Glomerular endothelial cell (primary cell): ENCODE measurements at places on chromosomes 12 and 14. TPM values are rescaled to one million over a fixed set of nuclear protein-coding genes. Genes with fewer than 3 reads are reported as not detected.

DNA sequence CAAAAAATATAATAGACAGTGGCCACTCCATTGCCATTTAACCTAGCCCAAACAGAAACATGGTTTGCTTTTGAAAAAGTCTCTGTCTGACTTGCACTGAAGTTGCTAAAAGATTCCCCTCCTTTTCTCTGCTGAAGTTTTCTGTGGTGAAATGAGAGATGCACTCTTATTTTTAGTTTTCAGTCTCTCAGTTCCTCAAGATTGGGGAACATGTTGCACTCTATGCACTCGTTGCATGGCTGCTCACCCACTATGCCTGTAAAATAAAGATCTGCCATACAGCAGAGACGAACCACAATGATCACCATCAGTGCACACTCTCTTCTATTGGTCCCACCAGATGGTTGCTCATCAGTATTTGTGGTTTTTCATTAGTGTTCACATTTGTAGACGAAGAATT, 13.1 kb upstream of the DAAM1 start:
- DNase-seq = no peak

DNA sequence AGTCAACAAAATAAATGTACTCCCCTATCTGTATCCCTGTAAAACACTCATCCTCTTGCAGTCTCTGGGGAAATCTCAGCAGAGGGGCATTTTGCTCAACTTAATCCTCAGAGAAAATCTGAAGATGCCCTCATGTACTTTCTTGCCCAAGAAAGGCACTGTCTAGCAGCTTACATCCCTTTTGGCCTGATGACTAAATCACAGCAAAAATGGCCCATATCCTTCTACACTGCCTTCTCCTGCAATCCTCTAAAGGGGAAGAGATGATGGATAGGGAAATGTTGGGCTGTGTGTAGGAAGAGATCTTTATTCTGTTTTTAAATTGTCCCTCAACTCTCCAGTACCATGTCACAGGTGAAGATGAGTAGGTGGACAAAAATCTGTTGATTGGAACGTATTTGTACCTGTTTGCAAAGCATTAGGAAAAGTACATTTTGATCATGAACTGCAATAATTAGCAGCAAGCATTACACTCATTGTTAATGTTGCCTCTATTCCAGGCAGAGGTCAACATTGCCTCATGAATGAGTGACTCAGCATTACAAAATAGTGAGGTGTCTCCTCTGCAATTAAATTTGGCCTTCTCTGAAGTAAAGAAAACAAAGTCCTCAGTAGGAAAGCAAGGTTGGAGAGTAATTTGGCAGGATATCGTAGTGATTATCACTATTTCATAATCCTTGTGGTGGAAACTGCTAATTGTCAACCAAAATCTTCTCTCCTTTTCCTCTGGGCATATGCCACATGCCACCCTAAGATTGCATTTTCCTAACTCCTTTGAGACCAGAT, 172.4 kb upstream of the CAND1 start:
- DNase-seq = no peak

DNA sequence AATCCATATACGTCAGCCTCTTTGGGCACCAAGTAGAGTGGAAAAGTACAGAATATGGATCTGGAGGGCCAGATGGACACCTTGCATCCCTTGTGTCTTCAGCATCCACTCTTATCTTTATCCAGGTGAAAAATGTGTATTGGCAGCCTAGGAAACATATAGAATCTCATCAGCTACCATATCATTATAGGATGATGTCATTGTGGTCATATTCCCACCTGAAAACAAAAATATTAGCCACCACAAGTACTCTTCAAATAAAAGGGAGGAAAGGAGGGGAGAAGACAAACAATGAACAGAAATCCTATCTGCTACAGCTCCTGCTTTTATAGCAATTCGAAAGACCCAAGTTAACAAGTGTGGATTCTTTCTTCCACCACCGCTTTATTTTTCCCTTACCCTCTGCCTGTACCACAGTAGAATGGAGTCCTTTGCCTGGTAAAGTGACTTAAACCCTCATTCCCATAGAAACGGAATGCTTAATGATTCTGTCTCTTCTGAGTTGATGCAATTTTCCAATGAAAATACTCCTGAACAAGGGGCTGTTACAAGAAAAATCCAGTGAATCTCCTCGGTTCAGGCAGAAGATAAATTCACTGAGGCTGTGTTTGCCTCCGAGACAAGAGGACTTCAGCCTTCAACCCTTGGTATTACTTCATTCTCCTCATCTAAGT, 13.8 kb upstream of the IL26 start:
- DNase-seq = no peak

DNA sequence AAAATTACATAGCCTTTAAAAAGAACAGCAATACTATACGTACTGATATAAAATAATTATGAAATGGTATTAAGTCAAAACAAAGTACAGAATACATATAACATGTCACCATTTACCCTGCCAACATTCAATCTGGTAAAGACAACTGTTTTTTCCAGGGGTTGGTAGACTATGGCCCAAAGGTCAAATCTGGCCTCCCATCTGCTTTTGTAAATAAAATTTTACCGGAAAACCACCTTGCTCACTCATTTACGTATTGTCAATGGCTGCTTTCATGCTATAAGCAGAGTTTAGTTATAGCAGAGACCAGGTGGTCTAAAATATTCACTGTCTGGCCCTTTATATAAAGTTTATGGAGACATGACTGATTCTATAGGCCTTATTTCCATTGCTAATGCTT, 14.0 kb downstream of the CEP290 start:
- no peak for DNase-seq

The SRRM4 gene
- not detected in 2 replicates for total RNA-seq

The DYRK4 gene
- total RNA-seq = 44.1 and 65.0 TPM in 2 replicates
